ENCODE measurements at places on chromosomes 16 and 17. TPM values are rescaled to one million over a fixed set of nuclear protein-coding genes. Genes with fewer than 3 reads are reported as not detected.

GRCh38 chr16:27290562-27290961 lies 22.0 kb upstream of the NSMCE1 start:
- DNase-seq: no peak

- peak; percentile 34 for DNase-seq
These were observed 60.6 kb downstream of the TNFRSF13B start for GRCh38 chr17:16911141-16911937.

DNA sequence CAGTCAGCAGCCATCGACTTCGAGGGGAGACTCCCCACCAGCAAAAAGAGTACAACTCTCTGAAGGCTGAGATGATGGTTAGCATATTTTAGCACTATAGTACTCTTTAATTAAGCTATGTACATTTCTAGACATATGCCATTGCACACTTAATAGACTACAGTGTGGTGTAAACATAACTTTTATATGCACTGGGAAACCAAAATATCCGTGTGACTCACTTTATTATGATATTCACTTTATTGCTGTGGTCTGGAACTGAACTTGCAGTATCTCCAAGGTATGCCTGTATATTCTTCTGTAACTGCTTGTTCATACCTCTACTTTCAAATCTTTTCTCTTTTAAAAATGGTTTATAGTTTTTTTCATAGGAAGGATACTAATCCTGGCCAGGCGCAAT lies 11.0 kb upstream of the NXPH3 start:
- DNase-seq: no peak

DNA sequence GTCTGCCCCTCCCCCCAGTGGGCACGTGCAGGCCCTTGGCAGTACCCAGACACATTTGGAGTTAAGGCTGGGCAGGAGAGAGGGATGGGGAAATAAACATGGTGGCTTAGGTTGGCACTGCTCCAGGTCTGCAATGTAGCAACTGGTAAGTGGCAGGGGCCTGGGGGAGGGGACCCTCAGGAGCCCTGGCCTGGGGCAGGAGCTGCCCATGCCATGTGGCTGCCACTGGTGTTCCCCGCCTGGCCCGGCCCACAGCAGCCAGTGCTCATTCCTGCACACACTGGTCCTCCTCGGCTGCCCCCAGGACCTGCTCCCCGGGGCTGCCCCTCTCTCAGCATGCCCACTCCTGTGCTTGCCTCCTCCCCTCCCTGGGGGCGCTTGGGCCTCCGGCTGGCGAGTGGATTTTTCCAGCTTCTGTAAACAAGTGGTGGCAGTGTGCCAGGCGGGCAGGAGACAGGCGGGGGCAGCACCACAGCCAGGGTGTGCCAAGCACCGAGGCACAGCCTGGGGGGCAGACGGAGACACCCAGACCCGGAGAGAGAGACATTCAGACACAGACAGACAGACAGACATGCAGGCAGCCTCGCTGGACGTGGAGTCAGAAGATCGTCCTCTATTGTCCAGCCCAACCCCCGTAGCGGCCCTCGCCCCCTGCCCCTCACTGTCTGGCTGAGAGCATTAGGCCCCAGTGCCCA lies 9.4 kb downstream of the THRA start:
- DNase-seq: no peak

DNA sequence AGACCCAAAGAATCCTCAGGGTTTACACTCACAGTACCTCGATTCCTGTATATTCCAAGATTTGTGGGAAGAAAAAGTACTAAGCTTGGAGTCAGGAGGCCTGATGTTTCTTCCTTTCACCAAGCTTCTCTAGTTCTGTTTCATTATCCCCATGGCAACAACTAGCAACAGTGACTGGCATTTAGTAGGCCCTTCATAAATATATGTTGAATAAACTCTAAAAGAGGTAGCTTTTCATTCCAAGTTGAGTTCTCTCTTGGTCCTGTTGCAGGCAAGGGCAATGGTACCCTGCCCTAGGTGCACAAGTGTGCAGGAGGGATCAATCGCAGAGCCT lies 527 bp upstream of the UBE2Z start:
- no peak for DNase-seq

Gene CIBAR2
- total RNA-seq: not detected

Gene TPSAB1
- total RNA-seq: not detected

Gene LPO
- not detected for total RNA-seq

Gene PLA2G10
- total RNA-seq: not detected
